NCI-H187 treated with DMSO at 0.1 percent for 48 hours (cell line): ENCODE measurements at places on chromosomes 5 and 9.

DNA sequence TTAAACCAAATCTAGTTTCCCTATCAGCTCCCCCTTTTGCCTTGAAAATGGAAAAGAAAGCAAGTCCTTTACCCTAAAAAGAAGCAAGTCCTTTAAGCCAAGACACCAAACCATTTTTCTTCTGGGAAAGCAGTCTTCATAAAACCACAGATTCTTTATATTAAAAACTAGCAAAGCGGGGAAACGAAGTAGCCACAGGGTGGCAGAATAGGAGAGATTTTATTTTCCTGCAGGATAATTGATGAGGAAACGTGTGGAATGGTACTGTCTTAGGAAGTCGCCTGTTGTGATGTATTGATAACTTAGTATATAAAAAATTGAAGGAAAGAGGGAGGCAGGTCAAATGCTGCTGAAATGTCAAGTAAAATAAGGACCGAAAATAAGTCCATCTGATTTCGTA lies 41.1 kb downstream of the ZNF883 start:
- no peak for DNase-seq

- DNase-seq: no peak
Observed at GRCh38 chr5:160044967-160045366, 36.0 kb downstream of the TTC1 start.

DNA sequence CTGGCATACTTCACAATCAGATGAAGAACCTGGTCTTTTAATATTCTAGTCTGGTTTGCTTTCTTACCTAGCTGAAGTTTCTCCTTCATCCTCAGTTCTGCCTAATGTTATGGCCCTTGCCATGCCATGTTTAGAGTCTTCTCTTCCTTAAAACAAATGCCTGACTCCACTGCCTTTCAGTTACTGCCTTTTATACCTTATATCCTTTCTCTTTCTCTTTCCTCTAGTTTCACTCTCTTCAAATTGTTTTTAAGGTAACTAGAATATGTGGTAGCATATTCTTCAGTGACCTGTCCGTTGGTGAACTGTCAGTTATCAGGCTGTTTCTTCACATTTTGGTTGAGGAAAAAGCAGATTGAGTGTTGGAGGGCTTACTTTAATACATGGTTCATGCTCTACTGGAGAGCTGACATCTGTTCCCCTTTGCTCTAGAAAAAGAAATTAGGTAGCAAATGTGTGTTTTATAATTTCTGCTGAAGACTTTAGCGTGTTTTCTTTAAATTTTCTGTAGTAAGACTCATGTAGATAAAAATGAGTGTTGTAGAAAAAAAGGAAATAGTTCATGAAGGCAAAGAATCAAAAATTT lies 103.8 kb downstream of the DMXL1 start:
- no peak for DNase-seq

- DNase-seq: no peak
Observed at GRCh38 chr5:60794691-60795090, 49.4 kb downstream of the ELOVL7 start.

GRCh38 chr5:33827018-33827707 lies 64.6 kb downstream of the ADAMTS12 start:
- DNase-seq: no peak

- no peak for DNase-seq
Observed at GRCh38 chr9:36025746-36026145, 11.0 kb upstream of the RECK start.

GRCh38 chr5:150658699-150659265 lies 2.3 kb upstream of the MYOZ3 start:
- DNase-seq: no peak

DNA sequence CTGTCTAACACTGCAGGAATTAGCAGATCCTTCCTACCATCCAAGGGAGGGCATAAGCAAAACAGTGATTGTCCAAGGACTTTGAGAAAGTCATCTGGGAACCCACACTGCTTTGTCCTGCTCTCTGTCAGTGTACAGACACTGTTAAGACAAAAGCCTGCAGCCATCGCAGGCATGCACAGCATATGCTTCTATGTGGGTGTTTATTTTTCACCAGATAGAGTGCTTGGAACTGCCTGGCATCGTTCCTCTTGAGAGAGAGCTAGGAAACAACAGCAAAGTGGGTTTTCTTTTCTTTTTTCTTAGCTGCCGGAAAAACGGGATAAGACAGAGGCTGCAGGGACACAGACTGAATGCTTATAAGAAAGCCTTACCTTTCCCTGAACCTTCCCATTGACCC lies 212.3 kb downstream of the ICE1 start:
- DNase-seq: no peak

DNA sequence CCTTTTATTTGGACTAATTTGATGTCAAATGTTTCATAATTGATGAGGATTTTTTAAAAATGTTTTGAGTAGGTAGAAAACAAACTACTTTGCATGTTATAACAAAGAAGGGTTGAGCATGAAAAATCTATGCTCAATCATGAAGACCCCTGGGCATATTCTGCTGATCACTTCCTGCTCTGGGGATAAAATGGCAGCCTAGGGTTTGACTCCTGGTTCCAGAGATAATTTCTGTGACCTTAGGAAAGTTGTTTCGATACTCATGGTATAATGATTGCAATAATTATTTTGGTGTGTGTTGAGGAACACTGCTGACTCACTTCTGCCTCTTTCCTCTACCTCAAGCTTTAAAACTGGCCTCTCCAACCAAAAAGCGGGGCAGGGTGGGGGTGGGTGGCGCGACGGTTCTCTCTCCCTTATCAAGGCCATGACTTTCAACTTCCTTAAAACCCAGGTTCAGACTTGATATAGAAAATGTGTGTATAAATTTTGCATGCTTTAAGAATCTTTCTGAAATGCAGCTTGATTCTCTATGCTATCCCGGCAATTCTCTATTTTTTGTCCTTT lies 6.0 kb upstream of the PIP5K1B start:
- DNase-seq: no peak

- DNase-seq: no peak
Observed at GRCh38 chr9:78210841-78211301, 25.0 kb upstream of the CEP78 start.

- no peak for DNase-seq
Observed at GRCh38 chr9:6686396-6686795, 40.9 kb upstream of the GLDC start.

- DNase-seq: no peak
Observed at GRCh38 chr5:168471785-168472184, 14.5 kb upstream of the RARS1 start.

GRCh38 chr5:6775571-6775970 lies 62.3 kb downstream of the TENT4A start:
- no peak for DNase-seq

- no peak for DNase-seq
Observed at GRCh38 chr5:146799231-146799630, 79.3 kb downstream of the PPP2R2B start.

GRCh38 chr9:89477384-89477783 lies 20.5 kb downstream of the SEMA4D start:
- no peak for DNase-seq

DNA sequence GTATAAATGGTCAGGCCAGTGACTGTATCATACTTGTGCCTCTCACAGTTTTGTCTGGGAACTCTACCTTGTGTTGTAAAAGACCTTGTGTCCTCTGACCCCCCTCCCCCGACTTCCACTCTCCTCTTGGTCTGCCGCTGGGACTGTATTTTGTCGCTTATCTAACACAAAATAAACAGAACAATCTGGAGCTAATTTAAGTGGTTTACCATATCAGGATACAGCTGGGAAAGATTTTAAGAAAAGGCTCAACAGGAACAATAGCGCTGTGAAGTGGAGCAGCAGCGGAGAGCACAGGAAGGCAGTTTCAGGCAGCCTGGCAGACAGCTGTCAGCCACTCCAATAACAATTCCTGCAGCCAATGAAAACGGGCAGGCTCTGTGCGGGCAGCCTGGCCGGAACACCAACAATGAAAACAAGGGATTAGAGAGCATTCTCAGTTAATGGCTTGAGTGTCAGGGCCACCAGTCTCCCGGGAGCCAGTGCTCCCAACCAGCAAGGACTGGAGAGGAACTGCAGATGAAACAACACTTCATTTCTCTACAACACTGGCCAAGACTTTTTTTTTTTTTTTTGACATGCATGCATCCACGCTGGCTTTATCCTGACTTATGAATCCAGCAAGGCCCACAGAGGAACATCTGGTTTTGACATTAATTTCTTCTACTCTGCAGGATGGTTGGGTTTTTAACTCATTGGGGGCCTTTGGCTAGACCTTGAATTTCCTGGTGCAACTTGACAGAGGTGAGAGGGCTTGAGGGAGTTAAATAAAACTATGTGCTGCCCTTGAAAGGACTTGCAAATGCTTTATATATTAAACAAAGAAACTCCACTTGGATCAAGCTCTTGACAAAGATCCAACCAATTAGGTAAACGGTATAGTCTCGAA lies 76.7 kb downstream of the ARSB start:
- peak; percentile 79 for DNase-seq

DNA sequence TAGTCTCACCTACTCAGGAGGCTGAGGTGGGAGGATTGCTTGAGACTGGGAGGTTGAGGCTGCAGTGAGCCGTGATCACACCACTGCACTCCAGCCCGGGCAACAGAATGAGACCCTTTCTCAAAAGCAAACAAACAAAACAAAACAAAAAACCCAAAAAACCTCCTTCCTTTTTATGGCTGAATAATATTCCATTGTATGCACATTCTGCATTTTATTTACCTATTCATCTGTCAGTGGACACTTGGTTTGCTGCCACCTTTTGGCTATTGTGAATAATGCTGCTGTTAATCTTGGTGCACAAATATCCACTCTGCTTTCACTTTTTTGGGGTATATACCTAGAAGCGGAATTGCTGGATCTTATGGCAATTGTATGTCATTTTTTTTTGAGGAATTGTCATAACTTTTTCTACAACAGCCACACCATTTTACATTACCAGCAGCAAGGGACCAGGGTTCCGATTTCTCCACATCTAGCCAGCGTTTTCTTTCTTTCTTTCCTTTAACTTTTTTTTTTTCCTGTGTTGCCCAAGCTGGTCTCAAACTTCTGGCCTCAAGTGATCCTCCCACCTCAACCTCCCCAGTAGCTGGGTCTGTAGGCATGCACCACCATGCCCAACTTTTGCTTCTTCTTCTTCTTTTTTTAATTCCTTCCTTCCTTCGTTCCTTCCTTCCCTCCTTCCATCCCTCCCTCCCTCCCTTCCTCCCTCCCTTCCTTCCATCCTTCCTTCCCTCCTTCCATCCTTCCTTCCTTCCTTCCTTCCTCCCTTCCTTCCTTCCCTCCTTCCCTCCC lies 30.6 kb downstream of the NKX2-5 start:
- DNase-seq: no peak

DNA sequence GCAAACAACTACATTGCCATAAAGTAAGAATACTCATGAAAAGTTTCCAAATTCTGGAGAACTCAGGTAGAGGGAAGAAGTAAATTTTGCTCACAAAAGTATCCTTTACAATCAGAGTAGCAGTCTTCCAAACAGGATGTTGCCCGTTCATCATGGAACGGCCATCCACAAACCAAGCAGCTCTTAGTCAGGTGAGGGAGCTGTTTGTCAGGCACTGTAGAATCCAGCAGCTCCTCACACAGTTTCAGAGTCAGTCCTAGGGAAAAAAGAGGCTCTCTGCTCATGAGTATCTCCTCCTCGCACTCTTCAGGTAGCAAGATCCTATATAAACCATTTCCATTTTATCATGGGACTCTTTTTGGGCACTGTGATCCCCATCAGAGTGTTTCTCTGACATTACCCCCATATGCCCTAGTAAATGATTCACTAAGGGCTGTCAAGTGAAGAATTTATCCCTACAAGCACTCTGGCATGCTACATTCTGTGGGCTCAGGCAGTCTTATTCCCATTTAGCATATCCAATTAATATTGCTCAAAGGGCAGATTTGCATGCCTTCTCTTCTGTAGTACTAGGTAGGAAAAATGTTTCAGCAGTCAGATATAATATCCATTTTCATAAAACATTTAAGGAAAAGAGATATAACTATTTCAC lies 97.9 kb downstream of the WDR41 start:
- DNase-seq: no peak

GRCh38 chr5:137791387-137791786 lies 37.2 kb upstream of the HNRNPA0 start:
- no peak for DNase-seq

GRCh38 chr5:159548517-159548916 lies 218.2 kb upstream of the IL12B start:
- DNase-seq: no peak

DNA sequence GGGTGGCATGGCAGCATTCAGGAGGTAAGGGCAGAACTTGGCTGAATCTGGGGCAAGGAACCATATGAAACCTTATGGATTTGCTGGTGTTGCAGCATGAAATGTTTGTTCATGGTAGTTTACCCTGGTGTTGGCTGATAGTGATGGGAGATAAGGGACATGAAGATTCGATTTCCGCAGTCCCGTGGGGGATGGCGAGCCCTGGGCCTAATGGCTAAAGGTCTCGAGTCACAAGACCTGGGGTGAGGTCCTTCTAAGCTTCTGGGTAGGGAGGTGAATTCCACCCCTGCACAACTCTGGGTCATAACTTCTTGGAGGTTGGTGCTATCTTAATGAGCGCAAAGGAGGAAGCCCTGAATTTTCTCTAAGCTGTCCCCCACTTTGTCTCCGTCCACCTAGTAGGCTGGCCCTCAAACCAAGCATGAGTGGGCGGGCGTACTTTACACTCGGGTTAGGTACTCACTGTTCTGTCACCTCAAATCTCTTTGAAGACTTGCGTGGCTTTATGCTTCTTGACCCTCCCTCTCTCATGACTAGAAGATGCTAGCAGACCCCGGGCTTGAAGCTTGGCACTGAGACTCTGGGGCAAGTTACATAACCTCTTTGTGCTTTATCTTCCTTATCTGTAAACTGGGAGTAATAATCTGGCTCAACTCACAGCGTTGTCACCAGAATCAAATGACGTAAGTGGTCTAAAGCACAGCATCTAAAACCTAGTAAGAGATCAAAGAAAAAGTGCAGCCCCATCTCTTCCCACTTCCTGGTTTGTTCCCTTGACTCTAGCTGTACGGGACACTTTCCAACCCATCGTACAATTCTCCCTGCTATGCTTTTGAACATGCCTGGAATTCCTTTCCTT lies 72.5 kb downstream of the BASP1 start:
- no peak for DNase-seq

DNA sequence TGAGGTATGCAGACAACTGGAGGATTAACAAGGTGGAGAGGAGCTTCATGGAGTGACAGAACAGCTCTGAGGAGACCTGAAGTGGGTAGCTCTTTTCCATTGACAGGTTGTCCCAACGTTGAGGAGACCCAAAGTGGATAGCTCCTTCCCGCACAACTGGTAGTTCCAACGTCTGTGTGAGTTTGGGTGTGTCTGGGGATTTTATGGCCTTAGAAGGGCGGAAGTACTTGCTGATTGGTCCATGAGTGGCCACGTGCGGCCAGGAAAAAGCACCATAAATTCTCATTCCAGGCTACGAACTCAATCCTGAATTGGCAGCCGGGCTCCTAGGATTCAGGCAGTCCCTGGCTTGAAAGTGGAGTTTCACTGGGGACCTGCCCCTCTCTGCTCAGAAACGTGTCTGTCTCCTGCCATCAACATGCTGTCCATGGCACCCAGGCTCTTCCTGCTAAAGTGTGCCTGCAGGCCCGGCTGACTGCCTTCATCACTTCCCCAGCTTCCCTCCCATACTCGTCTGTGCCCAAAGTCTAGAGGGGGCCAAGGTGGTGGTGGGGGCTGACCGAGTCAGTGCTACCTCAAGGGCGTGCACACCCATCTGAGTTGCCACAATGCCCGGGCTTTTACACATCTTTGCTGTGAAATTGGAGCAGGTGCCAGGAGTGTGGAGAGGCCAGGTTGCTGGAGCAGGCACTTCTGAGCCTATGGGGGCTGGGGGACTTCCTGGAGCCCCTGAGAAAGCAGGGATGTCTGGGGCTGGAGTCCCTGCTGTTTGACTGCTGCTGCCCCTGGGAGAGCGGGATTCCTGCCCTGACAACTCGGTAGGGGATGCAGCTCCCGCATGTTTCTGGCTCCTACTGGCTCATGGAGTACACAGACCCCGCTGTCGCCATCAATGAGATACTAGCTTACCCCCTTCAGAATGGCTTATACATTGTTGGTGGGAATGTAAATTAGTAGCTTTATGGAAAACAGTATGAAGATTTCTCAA lies 2034.6 kb upstream of the ACO1 start:
- DNase-seq: no peak
